Neural crest cell (in vitro differentiated cells): ENCODE measurements at places on chromosomes 13 and 19.

DNA sequence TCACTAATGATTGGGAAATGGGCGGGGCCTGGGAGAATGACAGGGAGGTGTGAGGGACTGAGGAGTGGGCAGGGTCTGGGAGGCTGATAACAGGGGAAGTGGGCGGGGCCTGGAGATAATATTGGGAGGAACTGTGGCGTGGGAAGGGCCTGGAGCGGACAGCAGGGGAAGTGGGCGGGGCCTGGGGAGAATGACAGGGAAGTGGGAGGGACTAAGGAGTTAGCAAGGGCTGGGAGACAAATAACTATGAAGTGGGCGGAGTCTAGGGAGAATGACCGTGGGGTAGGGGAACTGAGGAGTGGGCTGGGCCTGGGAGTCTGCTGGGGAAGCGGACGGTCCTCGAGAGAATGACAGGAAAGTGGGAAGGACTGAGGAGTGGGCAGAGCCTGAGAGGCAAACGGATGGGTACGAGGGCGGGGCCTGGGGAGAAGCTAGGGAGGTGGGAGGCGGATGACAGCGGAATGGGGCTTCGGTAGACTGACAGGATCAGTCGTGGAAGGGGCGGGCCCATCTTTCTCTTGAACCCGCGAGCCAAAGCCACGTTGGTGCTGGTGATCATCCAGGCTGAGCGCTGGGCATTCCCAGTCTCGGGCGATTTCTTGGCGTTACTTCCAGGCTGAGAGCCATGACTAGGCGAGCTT is 14.0 kb upstream of the TUBB4A start:
- DNase-seq, result peak; percentile 95

GRCh38 chr19:42419309-42419708 is 7.9 kb downstream of the LIPE start:
- DNase-seq, result no peak

DNA sequence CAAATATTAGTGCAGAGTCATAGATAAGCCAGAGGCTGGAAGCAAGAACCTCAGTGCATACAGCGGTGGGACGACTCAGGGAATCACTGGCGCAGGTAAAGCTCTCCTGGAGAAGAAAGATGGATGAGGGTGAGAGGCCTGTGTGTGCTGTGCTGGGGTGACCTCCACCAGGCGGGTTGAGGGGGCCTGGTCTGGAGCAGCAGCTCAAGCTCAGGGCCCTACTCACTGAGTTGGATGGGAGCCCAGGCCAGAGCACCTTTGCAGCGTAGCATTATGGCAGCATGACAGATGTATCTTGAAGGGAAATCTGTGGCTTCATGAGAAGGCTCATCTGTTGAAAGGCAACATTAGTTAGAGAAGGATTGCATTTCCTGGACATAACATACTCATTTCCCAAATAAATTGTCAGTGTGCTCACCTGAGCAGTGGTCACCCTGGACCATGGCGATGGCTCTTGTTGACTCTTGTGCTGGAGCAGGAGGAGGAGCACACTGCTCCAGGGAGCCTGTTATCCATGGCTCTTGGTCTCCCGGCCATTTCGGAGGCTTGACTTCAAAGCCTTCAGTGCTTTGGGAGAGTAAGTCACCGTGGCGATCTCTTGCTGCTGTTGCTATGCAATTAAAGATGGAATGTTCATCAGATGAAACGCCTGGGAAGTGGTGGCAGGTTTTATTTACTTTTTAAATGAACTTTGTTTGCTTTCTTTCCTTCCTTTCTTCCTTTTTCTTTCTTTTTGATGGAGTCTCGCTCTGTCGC is 25.0 kb downstream of the HNRNPM start:
- no peak for DNase-seq

GRCh38 chr19:39969681-39970424 is 1.1 kb upstream of the PSMC4 start:
- DNase-seq, result no peak

- no peak for DNase-seq
These were observed 11.1 kb upstream of the SLC7A9 start for GRCh38 chr19:32880622-32881021.

DNA sequence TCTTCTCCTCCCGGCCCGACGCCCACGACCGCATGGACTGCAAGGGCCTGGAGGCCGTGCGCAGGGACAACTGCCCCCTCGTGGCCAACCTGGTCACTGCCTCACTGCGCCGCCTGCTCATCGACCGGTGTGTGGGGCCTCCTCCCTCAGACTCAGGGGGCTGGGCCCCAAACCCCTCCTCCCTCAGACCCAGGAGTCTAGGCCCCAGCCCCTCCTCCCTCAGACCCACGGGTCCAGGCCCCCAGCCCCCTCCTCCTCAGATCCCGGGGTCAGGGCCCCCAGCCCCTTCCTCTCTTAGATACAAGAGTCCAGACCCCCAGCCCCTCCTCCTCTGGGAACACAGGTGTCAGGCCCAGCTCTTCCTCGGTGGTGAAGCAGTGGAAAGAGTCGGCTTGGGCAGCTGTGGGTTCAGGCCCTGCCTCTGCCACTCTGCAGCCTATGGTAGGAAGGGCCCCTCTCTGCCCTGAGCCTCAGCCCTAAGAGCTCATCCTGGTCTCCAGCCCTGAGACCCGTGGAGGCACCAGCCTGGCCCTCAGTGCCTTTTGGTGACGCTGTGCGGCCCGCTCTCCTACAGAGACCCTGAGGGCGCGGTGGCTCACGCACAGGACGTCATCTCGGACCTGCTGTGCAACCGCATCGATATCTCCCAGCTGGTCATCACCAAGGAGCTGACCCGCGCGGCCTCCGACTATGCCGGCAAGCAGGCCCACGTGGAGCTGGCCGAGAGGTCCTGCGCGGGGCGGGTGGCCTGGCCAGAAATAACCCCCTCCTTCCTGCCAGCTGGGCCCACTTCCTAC is 3.7 kb upstream of the SPIB start:
- peak; percentile 89 for DNase-seq
